ENCODE measurements at places on chromosomes 2 and 18. TPM values are rescaled to one million over a fixed set of nuclear protein-coding genes. Genes with fewer than 3 reads are reported as not detected.

- DNase-seq, result no peak
Observed at GRCh38 chr18:62745089-62745751, 29.9 kb downstream of the PHLPP1 start.

DNA sequence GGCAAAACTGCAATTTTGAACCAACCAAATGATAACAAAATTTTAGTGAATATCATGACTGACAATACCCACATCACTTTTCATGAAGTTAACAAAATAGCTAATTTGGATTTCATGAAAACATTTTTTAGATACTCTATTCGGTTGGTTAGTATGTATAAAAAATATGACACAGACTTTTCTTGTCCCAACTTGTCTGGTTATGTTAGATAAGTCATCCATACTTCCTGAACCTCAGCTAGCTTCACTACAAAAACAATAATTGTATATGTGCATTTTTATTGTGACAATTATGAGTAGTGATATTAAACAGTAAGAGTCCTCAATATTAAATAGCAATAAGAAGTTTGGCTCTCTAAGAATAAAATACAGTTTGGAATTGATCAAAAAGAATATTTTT is 408.1 kb upstream of the DSEL start:
- no peak for DNase-seq

CXCR1 gene
- 0.09 TPM for total RNA-seq

KIF5C gene
- 3.6 TPM for total RNA-seq

PROKR1 gene
- total RNA-seq, result not detected
